Nephron progenitor cell (in vitro differentiated cells): ENCODE measurements at places on chromosomes 2 and 18.

GRCh38 chr2:135281379-135281778 lies 229.3 kb downstream of the RAB3GAP1 start:
- DNase-seq = no peak

- DNase-seq = no peak
Measured at GRCh38 chr2:96150791-96151594, 5.8 kb upstream of the DUSP2 start.

GRCh38 chr2:119495948-119496347 lies 28.3 kb downstream of the SCTR start:
- no peak for DNase-seq

GRCh38 chr18:46336278-46337111 lies 232.3 kb downstream of the HAUS1 start:
- DNase-seq = no peak

GRCh38 chr2:25576596-25576995 lies 96.8 kb downstream of the DTNB start:
- no peak for DNase-seq

DNA sequence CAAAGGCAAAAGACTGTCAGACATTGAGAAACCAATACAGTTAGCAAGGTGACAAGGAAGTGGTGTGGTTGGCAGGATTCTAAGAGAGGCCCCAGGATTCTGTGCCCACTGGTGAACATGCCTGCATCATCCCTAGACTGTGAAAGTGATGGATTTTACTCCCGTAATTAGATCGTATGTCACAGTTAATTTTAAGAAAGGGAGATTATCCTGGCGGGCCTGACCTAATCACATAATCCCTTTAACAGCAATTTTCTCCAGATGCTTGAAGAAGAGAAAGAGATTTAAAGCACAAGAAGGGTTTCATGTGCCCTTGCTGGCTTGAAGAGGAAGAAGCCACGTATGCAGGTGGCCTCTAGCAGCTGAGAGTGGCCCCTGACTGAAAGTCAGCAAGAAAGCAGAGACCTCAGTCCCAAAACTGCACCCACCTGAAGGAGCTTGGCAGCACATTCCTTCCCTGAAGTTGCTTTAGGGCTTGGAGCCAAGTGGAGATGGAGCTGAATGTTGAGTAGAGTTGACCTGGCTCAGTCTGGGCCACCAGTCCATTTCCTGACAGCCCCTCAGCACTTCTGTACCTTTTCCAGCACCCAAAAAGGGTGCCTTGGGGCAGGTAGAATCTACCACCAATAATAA lies 49.1 kb downstream of the GTF3C3 start:
- DNase-seq = no peak

GRCh38 chr2:207472343-207473048 lies 57.3 kb upstream of the CREB1 start:
- DNase-seq = no peak

GRCh38 chr2:101147971-101148370 lies 3.2 kb downstream of the TBC1D8 start:
- no peak for DNase-seq

GRCh38 chr2:34851804-34852203 lies 1252.7 kb upstream of the FAM98A start:
- DNase-seq = no peak

GRCh38 chr2:36528274-36528673 lies 69.7 kb downstream of the FEZ2 start:
- DNase-seq = no peak

DNA sequence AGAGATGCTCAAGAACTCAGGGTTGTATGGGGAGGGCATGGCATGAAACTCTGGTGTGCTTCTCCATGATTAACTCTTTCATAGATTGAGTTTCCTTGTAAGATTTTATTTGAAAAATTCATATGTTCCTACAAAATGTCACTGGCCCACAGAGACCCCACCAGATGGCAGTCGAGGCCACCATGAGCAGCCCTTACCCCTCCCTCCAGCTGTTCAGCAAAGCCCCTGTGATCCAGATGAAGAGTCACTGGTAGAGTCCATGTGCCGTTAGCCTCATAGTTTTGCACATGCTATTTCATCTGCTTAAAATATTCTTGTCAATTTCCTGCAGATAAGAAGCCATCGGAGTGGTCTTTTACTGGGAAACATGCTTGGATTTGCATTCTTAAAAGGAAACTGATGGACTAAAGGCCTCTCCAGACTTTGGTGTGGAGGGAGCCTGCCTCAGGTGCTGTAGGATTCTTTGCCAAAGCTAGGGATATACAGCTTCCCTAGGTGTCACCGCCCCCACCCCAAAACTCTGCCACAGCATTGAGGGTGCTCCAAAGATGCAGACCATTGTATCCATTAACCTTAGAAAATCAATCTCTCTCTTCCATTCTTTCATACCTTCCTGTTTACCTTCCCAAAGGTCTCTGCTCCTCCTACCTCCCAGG lies 18.8 kb downstream of the ZNF385B start:
- peak; percentile 51 for DNase-seq

GRCh38 chr2:216695401-216695821 lies at the start of gene IGFBP5:
Gene IGFBP5 (minus strand): TSS chr2:216695549. CDS start chr2:216694775, 774 bp downstream.
- peak; percentile 72 for DNase-seq

GRCh38 chr18:23756590-23757436 lies 67.6 kb downstream of the LAMA3 start:
- no peak for DNase-seq

DNA sequence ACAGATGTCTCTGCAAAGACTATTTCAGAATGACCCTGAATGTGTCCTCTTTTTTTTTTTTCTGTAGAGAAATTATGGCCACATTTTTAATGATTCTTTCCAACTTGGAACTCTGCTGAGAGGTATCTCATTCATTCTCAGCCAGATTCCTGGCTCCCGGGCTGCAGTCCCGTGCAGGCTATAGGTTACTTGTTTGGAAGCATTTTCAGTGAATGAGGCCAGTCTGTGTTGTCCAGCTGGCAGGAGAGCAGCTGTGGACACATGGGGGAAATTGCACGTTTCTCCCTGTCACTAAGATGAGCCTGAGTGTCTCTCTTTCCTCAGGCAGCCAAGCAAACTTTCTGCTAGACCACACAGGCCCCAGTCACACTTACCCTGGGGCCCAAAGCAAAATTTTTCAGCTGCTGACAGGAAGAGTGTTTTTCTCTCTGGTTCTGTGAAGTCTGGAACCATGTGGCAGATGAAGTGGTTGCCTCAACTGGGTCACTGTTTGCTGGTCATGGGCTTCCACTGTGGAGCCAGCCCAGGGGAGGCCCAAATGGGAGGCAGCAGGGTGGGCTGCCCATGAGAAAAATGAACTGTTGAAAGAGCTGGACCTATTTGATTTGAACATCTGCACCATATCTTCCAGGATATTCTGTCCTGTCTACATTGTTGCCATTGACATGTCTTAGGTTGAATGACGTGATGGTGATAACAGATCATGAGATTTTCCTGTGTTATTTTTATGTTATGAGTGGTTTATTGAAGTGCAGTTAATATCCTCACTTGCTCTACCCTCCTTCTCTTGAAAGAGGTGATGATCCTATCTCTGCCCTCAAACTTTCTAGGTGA lies 431.2 kb downstream of the LPIN1 start:
- DNase-seq = no peak

- DNase-seq = no peak
Measured at GRCh38 chr2:158999458-158999857, 31.0 kb downstream of the TANC1 start.

- DNase-seq = no peak
Measured at GRCh38 chr2:43111788-43112554, 114.4 kb downstream of the ZFP36L2 start.

DNA sequence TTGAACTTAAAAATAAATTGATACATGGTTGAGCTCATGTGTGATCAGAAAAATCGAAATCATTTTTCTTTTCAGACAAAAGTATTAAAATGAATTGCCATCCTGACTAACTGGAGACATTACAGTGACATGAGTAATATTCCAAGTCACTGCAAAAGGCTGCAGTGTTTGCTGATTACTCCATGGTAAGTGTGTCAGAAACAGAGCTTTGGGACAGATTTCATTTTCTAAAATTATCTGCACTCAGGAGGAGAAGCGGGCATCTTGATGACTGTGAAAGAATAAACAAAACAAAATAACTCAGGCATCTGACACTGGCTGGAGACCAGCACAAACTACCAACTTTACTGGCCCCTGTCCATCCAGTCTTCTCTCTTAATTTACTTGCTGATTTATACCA lies 312.3 kb upstream of the PIK3C3 start:
- DNase-seq = no peak

- DNase-seq = peak; percentile 27
Measured at GRCh38 chr18:905948-906415, 1.3 kb downstream of the ADCYAP1 start.

DNA sequence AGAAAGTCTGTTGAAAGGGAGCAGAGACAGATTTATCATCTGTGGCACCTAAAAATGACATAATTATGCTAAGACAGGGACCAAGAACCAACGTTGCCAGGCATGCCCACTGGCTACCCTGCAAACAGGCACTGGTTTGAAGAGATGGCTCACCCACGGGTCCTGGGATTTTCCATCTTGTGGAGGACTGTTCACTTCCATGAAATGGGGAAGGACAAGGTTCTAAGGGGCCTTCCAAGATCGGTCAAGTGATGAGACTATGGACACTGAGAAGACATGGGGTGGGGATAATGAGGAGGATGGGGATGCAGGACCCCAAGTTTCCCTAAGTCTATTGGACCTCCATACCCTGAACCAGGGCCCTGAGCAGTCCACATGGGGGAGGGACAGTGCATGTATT lies 18.9 kb downstream of the LGALSL start:
- DNase-seq = no peak

DNA sequence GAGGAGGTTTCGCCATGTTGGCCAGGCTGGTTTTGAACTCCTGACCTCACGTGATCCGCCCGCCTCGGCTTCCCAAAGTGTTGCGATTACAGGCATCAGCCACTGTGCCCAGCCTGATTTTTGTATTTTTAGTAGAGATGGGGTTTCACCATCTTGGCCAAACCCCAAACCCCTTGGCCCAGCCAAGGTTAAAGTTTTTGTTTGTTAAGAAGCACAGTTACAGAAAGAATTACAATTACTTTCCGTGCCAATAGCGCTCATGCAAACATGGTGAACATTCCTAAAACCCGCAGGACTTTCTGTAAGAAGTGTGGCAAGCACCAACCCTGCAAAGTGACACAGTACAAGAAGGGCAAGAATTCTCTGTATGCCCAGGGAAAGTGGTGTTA lies 26.1 kb downstream of the ITSN2 start:
- no peak for DNase-seq

DNA sequence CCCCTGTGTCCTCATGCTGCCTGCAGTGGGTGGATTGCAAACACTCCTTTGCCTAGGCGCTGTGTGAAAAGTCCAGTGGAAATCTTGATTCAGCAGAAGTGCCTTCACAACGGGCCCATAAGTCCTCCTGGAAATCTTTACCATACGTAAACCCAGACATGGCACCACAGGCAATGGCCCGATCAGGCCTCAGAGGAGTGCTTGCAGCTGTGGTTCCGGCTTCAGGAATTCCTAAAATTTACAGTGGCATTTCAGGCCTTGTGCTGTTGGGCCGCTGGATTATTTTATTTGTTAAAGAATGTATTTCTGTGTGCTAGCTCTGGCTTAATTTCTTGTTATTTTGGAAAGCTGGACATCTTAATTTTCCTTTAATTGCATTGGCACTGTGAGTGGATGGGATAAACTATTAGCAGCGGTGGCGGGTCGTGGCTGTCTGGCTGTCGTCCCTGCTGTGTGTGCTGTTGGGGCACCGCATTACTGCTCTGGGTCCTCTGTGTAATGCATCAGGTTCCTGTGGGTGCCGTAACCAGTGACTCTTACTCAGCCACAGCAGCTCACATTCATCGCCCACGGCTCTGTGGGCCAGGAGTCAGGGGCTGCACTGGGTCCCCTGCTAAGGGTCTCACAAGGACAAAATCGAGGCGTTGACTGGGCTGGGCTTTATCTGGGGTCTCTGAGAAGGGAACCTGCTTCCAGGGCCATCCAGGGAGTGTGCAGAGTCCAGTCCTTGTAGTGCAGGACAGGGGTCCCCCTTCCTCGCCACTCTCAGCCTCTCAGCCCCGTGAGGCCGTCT lies 73.1 kb downstream of the RTP5 start:
- no peak for DNase-seq

DNA sequence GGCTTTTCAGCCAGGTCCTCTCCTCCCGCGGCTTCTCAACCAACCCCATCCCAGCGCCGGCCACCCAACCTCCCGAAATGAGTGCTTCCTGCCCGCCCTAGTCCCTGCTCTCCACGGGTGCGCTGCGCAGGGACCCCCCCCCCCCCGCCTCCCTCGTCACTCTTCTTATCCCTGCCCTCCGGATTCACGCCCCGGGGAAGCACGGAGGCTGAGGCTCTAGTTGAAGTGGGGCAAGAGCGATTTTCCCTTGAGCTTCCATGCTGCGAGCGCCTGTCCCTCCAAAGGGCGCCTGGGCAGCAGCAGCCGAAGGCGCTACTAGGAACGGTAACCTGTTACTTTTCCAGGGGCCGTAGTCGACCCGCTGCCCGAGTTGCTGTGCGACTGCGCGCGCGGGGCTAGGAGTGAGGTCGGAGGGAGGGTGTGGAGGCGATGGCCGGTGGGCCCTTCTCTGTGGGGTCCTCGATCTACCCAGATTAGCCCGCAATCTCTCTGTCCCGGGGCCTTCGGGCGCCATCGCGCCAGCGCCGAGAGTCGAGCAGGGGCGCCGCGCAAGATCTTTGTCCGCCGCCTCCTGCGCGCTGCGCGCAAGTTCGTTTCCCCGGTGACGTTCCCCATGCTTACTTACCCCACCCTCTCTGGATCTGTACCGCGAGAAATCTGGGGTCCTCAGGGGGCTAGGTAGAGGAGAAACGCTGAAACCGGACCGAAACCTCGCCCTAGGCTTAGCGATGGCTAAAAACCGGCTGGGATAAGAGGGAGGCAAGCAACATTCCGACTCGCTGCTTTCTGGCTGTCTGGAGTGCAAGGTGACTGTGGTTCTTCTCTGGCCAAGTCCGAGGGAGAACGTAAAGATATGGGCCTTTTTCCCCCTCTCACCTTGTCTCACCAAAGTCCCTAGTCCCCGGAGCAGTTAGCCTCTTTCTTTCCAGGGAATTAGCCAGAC lies 677 bp downstream of the GAD1 start:
- DNase-seq = peak; percentile 59

GRCh38 chr2:26605195-26605998 lies 35.8 kb downstream of the CIB4 start:
- peak; percentile 50 for DNase-seq

DNA sequence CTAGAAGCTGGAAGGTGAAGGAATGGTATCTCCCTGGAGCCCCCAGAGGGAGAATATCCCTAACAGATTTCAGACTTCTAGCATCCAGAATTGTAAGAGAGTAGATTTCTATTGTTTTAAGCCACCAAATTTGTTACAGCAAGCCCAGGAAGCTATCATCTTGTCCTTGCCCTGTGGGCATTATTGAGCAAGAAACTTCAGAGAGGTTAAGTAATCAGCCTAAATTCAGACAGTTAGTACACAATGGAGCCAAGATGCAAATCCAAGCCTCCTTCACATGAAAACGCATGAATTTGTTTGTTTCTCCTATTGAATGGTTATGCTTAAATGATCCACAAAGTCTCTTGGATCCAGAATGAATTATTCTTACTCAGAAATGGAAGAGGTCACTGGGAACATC lies 55.2 kb upstream of the TRIB2 start:
- no peak for DNase-seq
